AG04450 (cell line): ENCODE measurements at places on chromosomes 5 and 9.

DNA sequence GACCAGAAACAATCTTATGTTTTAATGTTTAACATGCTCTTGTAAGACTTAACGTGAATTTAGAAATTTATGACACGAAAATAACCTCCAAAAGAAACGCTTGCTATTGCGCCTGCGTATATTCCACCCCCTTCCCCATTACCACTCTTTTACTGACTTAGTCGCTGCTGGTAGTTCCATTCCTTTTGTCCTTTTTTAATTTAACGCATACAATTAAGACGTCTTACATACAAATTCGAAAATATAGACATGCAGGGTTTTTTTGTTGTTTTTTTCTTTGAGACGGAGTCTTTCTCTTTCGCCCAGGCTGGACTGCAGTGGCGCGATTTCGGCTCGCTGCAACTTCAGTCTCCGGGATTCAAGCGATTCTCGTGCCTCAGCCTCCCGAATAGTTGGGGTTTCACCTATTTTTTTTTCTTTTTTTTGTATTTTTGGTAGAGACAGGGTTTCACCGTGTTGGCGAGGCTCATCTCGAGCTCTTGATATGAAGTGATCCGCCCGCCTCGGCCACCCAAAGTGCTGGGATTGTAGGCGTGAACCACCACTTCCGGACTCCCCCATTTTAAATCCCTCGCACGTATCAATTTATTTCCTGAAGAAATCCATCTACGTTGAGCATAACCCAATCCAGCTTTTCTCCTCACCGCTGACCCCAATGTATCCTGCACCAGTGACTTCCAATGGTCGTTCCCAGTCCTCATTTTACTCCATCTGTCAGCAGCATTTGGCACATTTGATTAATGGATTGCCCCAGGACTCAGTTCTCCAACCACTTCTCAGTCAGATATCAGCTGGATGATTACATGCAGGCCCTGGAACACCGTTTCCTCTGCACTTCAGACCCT, 684 bp upstream of the MED7 start:
- DNase-seq: no peak

- DNase-seq: no peak
These were observed 718 bp upstream of the DENND4C start for GRCh38 chr9:19229595-19230354.

GRCh38 chr5:133744960-133745308, 132.6 kb upstream of the FSTL4 start:
- no peak for DNase-seq

GRCh38 chr9:95887926-95888497, 12.5 kb downstream of the ERCC6L2 start:
- no peak for DNase-seq

GRCh38 chr9:34254966-34255825, 73.9 kb downstream of the KIF24 start:
- DNase-seq: no peak

DNA sequence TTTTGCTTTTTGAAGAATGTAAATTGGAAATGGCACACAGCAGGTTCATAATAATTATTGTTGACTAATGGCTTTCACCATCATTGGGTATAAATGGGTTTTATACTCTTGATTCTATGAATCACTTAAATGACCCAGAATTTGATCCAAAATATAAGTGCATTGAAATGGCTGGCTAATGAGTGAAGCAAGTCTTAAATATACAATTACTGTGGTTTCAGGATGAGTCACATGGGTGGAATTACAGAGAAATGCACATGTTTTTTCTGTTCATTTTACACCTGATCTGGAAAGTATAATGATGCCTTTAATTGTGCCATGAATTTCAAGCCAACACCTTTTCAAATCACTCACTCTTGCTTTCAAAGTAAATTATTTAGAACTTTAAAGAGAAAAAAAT, 380.8 kb upstream of the CD180 start:
- DNase-seq: no peak

DNA sequence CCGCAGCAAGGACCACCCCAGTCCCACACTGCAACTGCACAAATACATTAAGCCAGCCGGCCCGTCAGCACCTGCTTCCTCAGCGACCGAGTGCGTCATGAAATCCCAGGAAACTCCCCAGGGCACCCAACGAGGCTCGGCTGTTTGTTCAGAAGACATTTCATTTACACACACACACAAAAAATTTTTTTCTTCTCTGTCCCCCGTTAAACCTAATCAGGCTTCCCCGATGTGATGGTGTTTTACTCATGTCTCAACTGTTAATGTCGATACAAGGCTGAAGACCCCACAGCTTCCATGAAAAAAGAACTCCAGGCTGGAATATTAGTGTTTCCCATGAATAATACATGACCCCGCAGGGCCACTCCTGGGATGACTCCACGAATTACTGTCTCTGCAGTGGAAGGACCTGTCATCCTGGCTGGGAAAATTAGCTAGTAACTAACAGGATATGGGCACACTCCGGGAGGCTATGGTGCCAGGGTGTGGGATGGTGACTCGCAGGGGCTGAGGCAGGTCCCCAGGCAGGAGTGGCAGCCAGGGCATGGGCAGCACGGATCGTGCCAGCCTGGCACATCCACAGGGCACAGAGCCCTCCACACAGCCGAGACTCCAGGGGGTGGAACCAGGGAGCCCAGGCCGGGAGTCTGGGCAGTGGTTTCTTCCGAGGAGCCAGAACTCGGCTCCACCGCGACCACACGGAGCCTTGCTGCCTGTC, 102.4 kb downstream of the VAV2 start:
- no peak for DNase-seq

DNA sequence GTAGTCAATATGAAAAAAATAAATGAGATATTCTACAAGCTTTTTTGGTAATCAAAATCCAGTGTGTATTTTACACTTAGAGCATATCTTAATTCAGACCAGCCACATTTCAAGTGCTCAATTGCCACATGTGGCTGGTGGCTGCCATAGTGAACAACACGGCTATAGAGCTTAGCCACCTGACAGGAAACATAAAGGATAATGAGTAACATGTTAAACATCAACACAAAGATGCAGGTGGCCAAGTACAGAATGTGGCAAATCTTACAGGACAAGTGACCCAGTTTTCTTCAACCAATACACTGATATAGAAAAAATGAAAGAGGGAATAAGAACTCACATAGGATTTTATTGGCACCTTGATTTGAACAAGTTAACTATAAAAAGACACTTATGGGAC, 61.4 kb downstream of the KIF24 start:
- DNase-seq: no peak

- DNase-seq: no peak
These were observed 31.0 kb downstream of the TNFAIP8 start for GRCh38 chr5:119386596-119387344.

DNA sequence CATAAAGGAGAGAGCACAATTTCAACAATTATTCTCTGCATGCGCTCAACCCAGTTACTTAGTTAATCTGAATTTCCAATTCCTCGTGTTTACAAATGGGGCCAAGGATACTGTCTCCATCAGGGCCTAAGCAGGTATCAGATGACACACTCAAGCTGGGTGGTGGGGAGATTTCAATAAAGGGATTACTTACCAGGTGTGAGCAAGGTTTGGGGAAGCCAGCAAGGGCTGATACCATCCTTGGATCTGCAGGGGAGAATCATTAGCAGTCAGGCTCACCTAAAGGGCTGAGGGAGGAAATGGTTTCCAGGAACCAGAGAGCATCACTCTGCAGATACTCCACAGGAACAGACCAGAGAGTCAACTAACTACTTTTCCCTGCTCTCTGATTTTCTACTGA, 487.1 kb downstream of the NTRK2 start:
- DNase-seq: no peak

DNA sequence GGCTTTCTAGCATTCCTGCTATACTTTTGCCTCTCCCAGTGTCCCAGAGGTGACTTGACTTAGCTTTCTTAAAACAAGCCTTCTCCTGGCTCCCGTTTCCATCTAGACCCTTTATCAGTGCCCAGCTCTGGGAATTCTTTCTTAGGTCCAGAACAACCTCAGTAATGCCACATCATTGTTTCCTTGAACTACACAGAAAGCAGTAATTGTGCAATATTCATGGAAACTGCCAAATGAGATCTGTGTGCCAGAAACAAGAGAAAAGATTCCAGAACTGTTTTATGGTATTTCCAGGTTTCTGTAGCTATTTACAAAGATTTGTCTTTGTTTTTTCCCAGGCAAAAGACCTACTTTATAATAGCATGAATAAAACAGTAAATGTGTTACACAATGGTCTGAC, 391.3 kb downstream of the SLCO4C1 start:
- DNase-seq: no peak

DNA sequence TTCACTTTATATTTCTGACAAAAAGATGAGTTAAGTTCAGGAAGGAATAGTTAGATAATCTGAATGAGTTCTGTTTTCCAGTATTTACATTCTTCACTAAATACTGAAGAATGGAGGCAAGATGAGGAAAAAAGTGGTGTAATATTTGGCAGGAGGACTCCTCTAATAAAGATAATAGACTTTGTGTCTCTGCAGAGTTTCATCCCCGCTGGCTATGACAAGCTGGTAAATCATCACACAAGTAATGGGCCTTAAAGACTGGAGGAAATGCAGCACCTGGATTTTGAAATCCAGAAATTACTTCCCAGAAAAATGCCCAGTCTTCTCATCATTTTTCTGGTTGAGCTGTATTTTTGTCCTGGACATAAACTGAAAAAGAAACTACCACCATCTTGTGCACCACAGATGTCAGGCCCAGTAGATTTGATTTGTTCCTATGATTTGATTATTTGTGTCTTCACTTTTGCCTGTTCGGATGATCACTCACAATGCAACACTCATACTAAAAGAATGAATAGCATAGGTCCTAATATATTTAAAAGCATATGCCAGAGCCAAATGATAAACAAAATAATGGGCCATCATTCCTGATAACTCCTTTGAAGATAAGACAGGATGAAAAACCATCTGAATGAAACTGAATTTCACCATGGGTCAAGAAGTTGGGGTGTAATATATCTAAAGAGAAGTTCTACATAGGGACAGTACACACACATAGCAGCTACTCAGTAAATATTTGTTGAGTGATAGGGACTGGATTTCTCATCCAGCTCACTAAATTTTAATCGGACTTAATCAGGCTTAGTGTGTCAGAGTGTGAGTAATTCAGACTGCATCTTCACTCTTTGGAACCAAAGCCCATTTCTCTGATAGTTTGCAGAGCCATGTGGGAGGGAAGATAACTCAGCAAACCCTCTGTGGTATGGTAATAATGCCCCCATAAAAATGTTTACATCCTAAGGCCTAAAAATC, 200.5 kb downstream of the HINT1 start:
- no peak for DNase-seq

DNA sequence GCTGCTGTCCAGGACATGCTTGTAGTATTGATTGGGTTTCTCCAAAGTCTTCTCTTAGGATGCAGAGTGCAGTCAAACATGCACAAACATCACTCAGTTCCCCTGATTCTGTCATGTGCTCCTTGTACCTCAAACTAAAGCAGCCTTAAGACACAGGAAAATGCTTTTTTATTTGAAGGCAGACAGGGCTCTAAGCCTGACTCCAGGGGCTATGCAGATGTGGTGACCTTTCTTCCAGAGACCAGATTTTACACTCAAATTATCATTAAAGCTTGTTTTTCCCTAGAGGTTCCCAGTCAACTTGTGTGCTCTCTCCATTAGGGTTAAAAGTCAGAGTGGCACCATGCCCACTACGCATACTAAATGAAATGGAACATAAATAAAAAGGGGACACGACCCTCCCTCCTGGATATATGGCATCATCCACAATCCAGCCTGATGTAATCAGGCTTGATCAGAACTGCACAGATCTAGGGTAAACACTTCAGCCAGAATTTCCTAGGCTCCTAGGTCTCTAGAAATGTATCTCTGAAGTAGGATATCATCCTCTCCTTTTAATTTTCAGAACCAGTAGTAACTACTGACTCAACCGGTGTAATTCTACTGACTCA, 771.1 kb downstream of the NR2F1-AS1 start:
- no peak for DNase-seq

DNA sequence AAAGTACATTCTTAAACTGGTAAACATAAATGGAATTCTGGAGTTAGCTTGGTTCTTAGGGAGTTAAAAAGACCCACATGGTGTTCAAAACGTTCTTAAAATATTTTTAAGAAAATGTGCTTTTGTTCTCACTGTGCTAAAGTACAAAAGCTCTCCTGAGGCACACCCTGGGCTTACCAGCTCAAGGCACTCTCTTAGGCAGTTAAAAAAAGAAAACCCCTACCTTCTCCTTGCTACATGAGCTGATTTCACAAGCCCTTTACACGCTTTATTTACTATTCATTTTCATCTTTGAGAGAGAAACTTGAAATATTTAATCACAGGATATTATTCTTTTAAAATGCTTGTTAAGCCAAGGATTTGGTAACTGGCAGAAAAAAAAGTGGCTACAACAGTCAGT, 723.3 kb upstream of the GRAMD2B start:
- DNase-seq: no peak

GRCh38 chr5:90813392-90813791, 254.8 kb downstream of the ADGRV1 start:
- DNase-seq: no peak

- DNase-seq: no peak
These were observed 46.6 kb downstream of the ADAMTSL1 start for GRCh38 chr9:18520416-18521047.

GRCh38 chr9:135949501-135950134, 11.6 kb downstream of the UBAC1 start:
- no peak for DNase-seq

- DNase-seq: peak; percentile 71
These were observed at the start of gene OTULIN for GRCh38 chr5:14664270-14665100. Gene OTULIN (plus strand): TSS chr5:14664718. CDS start chr5:14664826, 108 bp downstream.

DNA sequence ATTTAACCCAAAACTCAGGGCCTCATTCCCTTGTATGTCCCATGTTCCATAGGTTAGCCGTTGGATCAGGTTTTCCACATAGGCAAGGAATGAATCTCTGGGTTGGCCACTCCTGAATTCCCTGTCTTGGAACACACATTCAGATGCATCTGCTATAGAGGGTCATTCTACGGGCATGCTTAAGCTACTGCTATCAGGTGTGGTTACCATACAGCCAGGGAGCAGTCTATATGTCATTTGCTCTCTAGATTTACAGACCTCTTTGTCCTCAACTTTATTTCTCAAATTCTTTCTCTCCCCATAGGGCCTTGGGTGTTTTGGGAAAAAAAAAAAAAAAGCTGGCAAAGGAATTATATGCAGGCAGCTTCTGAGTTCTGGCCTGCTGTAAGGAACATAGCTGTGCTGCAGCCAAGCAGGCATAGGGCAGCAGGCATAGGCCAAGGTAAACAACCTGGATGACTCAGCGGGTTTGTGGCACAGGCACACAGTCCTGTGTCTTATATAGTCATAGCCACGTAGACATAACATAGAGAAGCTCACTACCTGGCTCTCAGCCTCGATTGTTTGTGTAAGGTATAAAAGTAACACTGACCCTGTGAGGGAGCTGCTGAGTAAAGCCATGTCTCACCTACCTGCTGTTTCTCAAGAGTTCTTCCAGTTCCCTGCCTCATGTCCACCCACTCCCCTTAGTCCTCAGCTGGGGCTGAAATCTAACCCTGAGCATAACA, 141.5 kb downstream of the OSTF1 start:
- no peak for DNase-seq
